ENCODE measurements at places on chromosomes 3 and 15.

DNA sequence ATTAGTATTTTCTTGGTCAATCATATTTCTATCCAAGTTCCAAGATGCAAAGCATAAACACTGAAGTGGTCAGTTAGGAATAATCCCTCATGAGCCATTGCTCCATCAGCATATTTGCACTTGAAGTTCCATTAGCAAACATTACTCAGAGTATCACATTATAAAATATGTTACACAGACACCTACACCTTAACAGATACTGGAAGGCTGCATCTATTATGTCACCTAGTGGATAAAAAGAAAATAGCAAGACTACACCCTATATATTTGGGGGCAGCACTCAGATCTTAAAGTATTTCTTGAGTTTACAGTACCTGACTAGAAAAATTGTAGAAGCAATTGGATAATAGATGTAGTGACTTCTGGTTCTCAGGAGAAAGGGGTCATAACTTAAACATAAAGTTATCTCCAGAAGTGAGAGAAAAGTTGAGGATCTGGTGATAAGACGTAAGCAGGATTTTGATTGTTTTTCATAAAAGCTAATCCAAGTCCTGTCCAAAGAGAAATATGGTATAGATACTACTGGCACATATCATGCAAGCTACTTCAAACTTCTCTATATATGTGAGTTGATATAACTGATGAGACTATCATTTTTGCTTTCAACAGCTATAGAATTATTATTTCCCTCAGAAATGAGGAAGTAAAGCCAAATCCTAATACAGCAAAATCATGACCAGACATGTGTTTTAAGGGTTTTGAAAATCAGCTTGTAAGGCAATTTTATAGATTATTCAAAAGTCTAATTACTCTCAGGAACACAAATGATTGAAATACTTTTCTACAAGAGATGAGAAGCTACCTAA, 422.2 kb downstream of the GBE1 start:
- no peak for DNase-seq

DNA sequence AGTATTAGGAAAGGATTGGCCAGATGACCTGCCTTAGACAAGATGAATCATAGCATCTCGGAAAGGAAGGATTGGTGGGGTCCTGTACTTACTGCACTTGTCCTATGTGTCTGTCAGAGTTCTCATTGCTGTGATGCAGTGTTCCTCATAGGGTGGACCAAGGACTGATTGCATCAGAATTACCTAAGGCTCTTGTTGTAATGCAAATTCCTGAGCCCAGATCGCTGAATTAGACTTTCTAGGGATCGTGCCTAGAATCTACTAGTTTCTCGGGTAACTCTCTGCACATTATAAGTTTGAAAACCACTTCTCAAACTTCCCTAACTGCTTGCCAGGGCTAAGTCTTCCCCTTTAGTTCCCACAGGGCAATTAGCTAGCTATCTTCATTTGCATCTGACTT, 74.9 kb upstream of the SKOR1 start:
- DNase-seq: no peak

GRCh38 chr3:115272036-115272824, 125.1 kb upstream of the ZBTB20 start:
- peak; percentile 59 for DNase-seq

GRCh38 chr3:113231391-113231790, 20.0 kb downstream of the BOC start:
- DNase-seq: no peak

- DNase-seq: peak; percentile 70
Observed at GRCh38 chr3:47542471-47543173, 29.1 kb upstream of the ELP6 start.

- no peak for DNase-seq
Observed at GRCh38 chr3:194702545-194702944, 16.9 kb downstream of the FAM43A start.

DNA sequence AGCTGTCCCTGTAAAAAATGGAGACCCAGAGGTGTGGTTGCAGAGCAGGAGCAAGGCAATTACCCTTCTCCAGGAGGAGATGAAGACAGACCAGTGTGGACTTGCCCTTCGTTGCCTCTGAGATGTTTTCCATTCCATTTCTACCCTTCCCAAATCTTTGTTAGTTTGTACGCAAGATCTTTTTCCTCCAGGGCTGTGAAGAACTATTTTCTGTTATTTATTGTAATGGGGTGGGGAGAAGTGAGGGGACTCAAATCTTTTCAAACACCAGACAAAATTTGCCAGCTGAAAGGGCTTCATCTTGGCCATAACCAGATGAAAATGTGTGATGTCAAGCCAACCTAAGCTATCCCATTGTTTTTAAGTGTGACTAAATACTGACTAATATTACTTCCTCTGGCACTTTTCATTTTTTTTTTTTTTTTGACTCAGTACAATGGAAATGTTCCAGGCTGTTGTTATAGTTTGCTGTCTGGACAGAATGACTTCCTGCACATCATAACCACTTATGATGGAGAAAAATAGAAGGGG, 271.3 kb upstream of the TPRG1 start:
- DNase-seq: no peak

- DNase-seq: no peak
Observed at GRCh38 chr3:131711114-131711768, 208.5 kb upstream of the MRPL3 start.

GRCh38 chr3:124203292-124203691, 211.4 kb upstream of the ROPN1 start:
- DNase-seq: no peak

DNA sequence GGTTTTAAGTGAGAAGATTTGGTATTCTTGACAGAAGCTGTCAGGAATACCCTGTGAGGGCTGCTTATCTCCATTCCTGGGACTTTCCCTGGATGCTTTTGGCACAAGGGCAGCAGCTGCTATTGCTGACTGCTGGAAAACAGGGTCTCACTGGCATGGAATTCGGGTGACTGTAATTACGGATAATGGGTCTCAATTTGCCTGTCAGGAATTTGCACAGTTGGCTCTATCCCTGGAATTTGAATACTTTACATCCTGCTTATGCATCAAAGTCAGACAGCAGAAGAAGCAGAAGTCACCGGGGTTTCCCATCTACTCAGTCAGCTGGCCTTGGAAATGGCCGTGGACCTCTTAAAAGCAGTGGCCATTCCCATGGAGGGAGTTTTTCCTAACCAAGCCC, 25.9 kb upstream of the AKAP13 start:
- DNase-seq: no peak

DNA sequence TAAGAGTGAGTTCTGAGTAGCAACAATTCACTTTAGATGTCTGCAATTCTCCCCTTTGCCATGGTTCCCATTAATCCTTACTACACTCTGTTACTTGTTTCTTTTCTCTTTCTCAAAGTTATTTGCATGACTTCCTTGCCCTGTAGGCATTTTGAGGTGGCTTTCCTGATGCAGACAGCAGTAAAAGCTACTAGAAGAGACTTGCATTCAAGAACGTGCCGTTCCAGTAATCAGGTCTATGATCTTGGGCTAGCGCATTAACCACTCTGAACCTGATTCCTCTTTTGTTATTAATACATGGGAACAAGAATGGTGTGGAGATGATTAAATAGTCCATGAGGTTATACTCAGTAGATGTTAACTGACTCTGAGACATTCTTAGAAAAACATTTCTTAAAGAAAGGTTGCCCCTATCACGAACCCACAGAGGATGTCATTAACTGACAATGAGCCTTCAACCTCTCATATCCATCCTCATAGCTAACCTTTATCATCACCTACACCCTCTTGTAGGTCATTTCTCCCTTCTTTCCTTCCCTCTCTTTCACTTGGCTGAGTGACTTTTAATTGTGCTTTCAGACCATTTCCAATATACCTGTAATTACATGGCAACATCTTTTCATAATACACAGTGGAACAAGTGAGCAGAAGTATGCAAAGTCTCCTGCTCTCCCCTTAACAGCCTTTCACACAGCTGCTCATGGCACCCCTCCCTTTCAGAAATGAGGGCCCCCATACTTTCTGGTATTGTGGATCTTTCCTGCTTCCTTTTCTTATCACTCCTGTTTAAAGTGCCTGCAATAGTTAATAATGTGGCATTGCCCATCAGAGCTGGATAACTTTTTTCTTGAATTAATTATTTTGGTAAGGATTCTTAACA, 175.9 kb downstream of the CHST2 start:
- DNase-seq: no peak

DNA sequence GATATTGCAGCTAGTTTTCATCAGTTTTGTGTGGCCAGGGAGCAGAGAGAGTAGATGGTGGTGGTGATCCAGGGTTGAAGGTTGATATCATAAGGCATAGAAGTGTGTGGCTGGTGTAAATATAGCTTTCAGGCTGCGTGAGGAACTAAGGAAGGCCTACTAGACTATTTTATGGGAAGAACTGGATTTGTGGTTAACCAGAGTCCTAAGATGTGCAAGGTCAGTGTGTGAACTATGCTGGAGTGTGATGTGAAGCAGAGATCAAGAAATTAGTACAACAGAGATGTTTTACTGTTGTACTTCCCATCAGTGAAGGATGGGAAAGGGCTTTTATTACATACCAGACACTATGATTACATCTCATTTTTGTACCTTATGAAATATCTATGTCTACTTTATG, 41.5 kb downstream of the MAPK6 start:
- DNase-seq: no peak

All from hippocampal formation (tissue), 2 donors.